ENCODE measurements at places on chromosomes 13 and 19.

GRCh38 chr13:76331943-76332712, 554.1 kb downstream of the KCTD12 start:
- DNase-seq: no peak

DNA sequence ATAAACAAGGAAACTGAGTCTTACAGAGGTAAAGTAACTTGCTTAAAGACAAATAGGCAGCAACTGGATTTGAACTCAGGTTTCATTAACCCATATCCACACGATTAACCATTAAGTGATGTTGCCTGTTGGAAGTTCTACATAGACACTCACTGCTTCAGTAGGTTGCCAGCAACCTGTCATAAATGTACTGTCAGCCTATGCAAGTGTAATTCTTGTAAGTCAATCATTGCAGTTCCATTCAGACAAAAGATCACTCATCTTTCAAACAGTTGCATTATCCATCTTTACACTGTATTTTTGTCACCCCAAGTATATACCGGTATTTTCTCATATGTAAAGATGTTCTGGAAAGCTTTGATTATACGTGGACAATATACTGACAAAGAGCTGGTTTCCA, 676.9 kb upstream of the PCDH20 start:
- no peak for DNase-seq

- no peak for DNase-seq
These were observed 14.6 kb downstream of the NLRP8 start for GRCh38 chr19:55962186-55962585.

DNA sequence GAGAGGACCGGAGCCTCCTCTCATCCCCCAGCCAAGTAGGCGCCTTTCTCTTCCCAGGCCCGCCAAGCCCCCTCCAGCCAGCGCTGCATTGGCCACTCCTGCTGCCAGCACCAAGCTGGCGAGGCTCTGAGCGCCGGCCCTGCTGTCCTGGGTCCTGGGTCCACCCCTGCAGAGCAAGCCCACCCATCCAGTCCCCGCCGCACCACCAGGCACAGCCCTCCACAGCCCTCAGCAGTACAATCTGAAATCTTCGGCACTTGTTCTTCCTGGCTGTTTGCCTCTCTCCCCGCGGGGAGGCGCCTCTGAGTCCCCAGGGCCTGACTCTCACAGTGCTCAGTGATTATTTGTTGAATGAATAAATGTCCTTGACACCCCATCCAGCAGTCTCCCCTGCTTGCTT, 236.4 kb upstream of the SGCG start:
- DNase-seq: no peak

DNA sequence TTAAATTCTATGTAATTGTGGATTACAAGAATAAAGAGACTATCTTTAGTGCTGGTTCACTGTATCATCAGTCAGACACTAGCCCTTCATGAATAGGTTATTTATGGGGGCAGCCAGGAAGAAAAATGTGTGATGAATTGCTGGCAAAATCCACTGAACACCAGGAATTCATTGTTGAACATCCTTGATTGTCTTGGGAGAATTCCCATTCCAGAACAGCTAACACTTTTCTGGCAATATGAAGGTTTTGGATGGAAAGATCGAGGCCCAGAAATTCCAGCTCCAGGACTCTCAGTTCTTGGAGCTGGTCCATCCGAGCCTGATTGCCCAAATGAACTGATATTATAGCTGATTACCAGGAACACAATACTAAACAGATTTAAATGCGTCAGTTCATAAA, 11.5 kb upstream of the SPART start:
- DNase-seq: no peak

- DNase-seq: no peak
These were observed 836 bp upstream of the BST2 start for GRCh38 chr19:17406046-17406886.

- no peak for DNase-seq
These were observed 13.7 kb upstream of the SMARCA4 start for GRCh38 chr19:10946958-10947657.

DNA sequence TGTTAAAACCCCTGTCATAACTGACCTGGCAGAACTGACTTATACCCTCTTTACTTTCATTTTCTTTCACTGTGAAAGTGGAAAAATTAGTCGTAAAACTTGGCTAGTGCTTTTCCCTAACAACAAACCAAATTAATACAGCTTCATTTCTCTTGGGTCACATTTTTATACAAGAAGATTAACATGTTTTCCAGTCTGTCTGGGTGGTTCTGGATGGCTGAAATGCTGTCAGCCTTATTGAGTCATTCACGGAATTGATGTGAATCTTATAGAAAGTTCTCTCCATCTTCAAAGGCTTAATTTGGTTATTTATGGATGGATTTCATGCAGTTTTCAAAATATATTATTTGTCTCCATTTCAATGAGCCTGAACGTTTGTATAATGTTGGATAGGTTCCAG, 440.0 kb downstream of the KCTD12 start:
- DNase-seq: no peak

GRCh38 chr19:419721-420515, 11.0 kb upstream of the C2CD4C start:
- DNase-seq: no peak

DNA sequence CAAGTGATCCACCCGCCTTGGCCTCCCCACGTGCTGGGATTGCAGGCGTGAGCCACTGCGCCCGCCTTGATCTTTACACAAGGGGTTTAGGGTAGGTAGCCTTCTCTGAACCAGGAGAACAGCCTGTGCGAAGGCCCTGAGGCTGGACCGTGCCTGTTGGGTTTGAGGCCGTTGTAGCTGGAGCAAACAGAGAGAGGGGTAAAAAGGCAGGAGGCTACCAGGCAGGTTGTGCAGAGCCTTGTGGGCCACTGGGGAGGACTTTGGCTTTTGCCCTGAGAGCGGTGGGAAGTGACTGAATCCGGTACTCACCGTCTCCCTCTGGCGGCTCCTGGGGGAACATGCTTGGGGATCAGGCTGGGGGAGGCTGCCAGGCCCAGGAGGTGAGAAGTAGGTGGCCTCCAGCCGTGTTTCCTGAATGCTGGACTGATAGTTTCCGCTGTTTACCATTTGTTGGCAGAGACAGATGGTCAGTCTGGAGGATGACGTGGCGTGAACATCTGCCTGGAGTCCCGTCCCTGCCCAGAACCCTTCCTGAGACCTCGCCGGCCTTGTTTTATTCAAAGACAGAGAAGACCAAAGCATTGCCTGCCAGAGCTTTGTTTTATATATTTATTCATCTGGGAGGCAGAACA, 24.6 kb downstream of the SPC24 start:
- peak; percentile 92 for DNase-seq

DNA sequence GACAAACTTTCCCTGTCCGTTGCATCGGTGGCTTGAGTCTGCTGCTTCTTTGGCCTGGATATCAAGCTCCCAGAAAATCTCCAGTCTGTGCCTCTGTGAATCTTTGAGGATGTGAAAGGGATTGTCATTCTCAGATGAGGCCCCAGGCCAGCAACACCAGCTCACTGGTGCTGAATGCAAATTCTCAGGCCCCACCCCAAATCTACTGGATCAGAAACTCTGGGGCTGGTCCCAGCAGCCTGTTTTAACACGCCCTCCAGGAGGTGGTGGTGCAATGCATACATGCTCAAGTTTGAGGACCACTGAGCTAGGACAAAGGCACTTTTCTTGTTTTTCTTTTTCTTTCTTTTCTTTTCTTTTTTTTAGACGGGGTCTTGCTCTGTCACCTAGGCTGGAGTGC, 23.6 kb downstream of the TNFSF11 start:
- no peak for DNase-seq

GRCh38 chr19:34468409-34468808, 13.1 kb upstream of the WTIP start:
- no peak for DNase-seq

DNA sequence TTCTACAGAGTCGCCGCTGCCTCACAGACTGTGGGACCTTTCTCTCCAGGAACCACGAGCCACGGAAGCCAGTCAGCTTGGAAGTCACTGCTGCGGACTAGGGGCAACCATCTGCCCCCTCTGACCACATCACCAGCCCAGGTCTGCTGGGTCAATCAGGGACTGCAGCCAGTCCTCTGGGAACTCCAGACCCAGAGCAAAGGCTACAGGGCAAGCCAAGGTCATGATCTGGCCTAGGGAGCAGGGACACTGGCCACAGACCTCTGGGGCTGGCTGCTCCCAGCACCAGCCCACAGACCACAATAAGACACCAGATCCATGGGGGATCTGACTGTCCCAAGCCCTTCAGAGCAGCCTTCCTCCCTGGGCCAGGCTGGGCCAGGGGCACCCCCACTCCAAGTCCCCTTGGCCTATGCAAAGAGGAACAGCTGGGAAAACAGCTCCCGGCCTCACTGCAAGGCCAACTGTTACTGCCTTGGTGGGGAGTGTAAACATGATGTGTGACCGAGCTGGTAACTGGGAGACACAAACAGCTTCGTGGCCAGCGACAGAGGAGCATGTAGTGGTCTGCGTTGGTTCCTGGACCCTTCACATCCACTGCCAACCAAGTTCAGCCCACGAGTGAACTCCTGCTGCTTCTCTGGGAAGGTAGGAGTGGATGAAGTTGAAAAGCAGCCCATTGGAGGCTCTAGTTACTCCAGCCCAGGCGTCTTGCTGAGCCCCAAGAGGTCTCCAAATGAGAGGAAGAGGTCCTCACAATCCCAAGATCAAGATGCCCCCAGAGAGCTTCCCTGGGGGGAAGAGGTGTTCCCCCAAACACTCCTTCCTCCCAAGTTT, 1.5 kb downstream of the AKT2 start:
- DNase-seq: no peak

GRCh38 chr13:75788481-75788981, 152.4 kb downstream of the LMO7 start:
- no peak for DNase-seq

GRCh38 chr13:109344552-109345157, 441.7 kb downstream of the IRS2 start:
- no peak for DNase-seq

DNA sequence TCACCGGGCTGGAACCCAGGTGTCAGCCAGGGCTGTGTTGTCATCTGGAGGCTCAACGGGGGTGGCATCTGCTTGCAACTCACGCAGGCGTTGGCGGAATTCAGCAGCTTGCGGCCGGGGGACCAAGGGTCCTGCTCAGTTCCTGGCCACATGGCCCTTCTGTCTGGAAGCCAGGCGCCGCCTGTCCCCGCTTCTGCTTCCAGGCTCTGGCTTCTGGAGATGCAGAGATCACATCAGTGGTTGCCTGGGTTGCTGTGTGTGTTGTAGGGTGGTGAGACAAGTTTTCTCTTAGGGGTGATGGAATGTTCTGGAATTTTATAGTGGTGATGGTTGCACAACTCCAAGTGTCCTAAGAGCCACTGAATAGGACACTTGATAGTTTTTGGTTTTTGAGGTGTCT, 5.0 kb downstream of the ADAT3 start:
- no peak for DNase-seq

- DNase-seq: no peak
These were observed 20.3 kb upstream of the GGACT start for GRCh38 chr13:100608906-100609305.

DNA sequence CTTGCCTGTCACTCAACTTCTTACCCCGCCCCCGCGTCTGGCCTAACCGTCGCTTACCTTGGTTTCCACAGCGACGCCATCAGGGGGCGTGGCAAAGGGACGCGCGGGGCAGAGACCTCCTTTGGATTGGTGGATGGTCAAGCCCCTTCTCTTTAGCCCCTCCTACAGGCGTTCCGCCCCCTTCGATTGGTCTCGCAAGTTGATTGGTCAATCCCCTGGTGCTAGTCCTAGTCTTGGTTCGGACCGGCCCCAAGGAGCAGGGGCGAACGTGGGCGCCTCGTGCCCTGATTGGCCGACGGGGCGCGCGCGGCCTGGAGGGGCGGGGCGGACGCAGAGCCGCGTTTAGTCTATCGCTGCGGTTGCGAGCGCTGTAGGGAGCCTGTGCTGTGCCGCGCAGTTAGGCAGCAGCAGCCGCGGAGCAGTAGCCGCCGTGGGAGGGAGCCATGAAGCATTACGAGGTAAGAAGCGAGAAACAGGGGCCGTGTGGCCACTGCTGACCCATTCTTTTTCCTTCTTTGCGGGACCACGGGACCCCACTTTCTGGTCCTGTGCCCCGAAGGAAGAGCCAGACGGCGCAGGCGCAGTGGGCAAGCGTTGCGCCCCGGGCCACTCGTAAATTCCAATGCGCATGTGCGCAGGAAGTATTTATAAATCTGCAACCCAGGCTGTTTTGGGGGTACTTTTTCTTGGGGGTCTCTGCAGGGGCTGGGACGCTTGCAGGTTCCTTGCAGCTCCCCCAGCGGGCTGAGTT, at the start of gene TECR:
TSS of gene TECR (plus strand) at position 341 of the 751 bp plus-strand sequence. CDS start at position 444, 103 bp downstream.
- DNase-seq: peak; percentile 100

DNA sequence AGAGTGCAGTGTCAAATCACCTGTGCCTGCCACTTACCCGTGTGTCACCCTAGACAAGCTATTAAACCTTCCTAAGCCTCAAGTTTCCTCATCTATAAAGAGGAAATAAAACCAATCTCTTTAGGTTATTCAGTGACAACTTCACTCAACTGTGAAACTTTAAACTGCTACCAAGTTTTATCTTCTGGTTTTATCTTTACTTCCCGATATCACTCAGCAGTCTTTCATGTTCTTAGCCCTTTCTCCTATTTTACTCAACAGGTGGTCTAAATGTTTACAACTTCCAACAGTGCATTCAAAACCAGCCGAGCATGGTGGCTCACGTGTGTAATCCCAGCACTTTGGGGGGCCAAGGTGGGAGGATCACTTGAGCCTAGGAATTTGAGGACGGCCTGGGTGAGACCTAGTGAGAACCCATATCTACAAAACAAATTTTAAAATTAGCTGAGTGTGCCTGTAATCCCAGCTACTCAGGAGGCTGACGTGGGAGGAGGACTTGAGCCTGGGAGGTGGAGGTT, 59.6 kb downstream of the GPALPP1 start:
- DNase-seq: no peak

DNA sequence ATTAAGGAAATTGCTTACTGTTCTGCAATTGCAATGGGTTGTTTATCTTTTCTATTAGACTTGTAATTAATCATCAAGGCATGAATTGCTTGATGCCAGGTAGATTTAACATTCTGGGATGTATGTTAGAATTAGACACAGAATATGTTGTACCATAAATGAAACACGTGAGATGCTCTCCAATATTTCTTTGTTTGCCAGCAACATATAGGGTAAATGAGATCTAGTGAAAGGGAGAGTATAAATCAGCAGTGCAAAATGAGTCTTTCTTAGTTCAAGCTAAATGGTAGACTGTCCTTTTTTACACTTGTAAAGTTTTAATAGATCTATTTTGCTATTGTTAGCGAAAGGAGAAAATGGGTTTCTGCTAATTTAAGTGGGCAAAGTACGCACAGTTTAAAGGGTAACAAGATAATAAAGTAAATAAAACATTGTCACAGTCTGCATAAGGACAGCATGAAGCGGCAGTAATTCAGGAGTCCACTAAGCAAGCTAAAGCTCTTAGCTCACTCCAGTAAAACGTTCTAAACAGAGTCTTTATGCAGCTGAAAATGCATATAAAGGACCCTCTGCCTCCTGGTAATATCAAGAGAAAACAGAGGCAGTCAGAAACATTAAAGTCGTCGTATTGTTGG, 1137.1 kb downstream of the OLFM4 start:
- no peak for DNase-seq

DNA sequence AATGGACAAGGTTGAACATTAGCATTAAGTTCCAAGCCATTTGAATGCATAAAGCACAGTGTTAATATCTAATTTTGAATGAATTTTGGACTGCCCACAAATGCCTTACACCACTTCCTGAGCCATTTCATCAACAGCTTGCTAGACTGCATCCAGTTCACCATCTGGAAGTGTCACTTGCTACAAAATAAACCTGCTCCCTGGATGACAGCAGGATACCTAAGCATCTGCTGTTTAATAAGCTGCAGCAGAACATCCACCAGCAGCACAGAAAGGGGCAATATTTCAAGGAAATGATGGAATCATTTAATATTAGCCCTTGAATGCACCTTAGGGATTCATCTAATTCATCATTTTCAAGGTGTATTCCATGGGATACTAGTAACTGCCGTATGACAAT, 76.6 kb upstream of the PCDH9 start:
- DNase-seq: no peak

Data from osteocyte (in vitro differentiated cells).